ENCODE measurements at places on chromosomes 12 and 14.
A peak's percentile ranks its signal among the peaks of the same experiment; 100 is the strongest.

- DNase-seq, result no peak
These were observed 13.2 kb downstream of the PRKAB1 start for GRCh38 chr12:119681111-119681510.

GRCh38 chr14:101006008-101006407, 102.5 kb upstream of the RTL1 start:
- DNase-seq, result no peak

- DNase-seq, result no peak
These were observed 3.8 kb upstream of the GZMH start for GRCh38 chr14:24613241-24613640.

GRCh38 chr12:78898416-78898815, 33.8 kb downstream of the SYT1 start:
- peak; percentile 37 for DNase-seq

DNA sequence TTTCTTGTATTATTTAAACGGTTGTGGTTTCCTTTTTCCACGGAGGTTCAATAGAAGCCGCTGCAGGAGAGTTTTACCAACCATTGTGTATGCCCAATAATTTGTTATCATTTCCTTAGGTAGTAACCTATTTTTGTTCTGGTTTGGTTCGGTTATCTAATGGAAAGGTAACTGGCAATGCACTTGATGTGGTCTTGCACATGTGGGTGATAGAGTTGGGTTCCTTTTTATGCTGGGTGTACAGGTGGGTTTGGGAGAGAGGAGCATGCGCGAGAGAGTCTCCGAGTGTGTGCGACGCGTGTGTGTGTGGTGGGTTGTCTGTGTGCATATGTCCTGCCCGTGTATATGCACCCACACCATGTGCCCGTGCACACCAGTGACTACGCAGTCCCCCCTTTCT, 102.7 kb upstream of the FKBP4 start:
- DNase-seq, result no peak

DNA sequence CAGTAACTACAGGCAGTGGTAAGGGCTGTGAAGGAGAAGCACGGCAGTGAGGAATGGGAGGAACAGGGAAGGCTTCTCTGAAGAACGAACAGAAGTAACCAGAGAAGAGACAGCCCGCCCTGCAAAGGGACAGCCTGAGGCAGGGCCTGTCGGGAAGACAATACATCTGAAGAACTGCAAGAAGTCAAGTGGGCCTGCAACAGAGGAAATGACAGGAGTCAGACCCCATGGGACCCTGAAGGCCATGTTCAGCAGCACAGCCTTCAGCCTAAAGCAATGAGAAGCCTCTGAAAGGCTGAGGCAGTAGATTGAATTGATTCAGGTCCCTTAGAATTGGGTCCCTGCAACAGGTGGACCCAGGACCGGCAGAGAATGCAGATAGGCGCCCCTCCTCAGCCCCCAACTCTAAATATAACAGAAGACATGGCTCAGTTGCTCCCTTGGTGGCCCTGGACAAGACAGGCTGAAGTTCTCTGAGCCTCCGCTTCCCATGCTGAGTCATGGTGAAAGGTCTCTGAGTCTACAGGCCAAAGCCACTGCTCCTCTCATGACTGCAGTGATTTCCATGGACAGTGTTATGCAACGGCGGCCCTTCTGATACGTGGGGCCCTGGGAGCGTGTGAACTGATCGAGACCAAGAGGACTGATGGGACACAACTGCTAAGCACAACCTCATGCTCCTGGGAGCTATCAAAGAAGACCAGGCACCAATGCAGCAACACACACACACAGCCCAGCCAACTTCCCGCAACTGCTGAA, 10.8 kb upstream of the ACTR6 start:
- no peak for DNase-seq

DNA sequence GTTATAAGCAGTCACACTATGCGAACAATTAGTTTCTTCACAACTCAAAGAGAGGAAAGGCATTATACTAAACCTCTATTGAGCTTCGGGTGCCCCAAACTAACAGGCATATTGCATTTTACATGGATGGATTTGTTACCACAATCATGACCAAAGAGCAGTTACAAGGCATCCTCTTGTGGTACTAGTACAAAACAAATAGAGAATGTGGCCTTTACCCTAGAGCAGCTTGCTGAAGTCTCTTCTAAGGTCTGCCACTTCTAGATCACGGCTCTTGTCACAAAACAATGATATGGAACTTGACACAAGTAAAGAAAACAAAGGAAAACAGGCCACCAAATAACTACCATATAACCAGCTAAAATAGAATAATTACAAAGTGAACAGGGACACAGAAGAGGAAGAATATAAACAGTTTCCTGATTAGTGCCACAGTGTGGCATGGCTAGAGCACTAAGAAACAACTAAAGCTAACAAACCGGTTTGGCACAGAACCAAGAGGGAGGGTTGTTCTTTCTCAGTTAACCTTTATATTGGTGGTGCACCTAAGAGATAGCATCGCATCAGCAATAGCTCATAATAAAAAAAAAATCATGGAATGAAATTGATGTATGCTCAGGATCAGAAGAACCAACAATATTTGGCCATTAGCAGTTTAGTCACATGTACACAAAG, 209.7 kb upstream of the ATP2B1 start:
- no peak for DNase-seq

GRCh38 chr14:66998013-66998412, 191.2 kb upstream of the GARIN2 start:
- DNase-seq, result no peak

DNA sequence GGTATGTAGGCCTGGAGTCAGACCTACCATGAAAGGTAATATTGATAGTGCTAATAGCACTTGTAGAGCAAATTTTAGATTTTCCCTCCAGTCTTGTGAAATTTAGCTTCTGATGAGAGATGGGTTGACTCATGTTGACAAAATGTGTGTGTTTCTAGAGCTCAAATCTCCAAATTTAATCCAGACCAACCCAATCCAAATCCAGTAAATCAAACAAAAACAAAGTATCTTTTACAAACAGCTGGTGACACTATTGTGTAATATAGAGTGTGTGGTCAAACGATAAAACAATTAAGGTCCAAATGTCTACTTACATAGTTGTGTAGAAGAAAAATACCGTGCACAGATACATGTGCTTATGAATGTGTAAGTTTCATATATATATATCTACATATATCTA, 63.4 kb upstream of the KITLG start:
- no peak for DNase-seq

- peak; percentile 53 for DNase-seq
These were observed 112.3 kb upstream of the KRR1 start for GRCh38 chr12:75623631-75624154.

DNA sequence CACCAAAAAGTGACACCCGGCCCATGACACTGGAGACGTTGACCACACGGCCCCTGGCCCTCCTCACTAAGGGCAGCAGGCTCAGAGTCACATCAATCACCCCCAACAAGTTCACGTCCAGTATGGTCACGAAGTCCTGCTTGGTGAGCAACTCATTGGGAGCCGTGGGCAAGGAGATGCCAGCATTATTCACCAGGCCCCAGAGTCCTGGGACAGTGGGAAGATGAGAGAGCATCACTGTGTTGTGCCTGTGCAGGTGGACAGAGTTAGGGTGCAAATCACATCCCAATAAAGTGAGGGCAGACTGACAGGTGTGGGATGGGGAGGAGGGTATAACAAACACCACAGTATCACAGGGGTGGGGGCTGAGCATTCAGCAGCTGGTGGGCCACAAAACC, 2.5 kb downstream of the RDH16 start:
- DNase-seq, result no peak

DNA sequence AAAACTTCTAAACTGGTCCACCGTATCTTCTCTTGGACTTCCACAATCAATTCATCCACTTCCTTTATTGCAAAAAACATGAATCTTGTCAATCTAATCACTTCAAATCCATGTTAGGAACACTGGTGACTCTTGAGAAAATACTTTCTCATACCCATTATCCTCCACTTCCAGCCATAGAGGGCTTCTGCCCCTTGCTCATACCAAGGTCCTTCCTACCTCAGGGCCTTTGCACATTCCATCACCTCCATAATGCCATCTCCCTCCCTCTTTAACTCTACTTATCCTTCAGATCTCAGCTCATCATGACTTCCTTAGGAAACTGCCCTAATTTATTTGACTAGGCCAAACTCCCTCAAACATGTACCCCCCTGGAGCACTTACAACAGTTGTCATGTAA, 16.6 kb downstream of the STXBP6 start:
- no peak for DNase-seq

DNA sequence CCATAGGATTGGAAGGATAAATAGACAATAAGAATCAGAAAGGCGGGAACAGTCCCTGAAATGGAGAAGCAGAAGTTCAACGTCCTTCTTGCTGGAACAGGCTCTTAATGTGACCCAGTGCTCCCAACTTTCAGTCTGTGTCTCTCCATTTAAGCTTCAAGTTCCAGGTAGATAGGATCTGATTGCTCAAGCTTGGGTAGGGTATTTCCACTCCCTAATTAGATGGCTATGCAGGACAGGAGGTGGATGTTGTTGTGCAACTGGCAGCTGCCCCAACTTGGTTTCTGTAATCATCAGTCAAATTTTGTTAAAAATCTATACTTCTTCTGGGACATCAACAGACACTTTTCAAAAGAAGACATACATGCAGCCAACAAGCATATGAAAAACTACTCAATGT, 266.2 kb downstream of the C12orf75 start:
- no peak for DNase-seq

DNA sequence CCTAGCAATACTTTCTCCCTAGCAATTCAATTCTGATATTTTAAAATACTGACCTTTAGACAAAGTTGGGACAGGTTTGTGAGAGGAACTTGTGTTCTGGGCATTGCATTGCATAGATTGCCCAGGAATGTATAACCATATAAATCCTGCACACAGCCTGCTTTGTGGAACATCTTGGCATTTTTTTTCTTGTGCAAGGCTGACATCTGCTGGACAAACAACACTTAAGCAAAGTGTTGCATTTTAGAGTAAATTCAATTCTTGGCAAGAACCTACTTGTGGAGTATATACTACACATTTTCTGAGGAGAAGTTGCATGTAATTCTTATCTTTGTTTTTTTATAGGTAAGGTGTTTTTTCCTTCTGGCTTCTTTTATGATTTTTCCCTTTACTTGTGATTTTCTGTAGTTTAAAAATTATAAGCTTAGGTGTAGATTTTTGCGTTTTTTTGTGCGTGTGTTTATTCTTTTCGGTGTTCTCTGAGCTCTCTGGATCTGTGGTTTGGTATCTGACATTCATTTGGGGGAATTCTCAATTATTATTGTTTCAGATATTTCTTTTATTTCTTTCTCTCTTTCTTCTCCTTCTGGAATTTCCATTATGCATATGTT, 26.4 kb downstream of the TESPA1 start:
- peak; percentile 70 for DNase-seq

- DNase-seq, result no peak
These were observed 830.1 kb upstream of the MGAT4C start for GRCh38 chr12:87086118-87086891.

DNA sequence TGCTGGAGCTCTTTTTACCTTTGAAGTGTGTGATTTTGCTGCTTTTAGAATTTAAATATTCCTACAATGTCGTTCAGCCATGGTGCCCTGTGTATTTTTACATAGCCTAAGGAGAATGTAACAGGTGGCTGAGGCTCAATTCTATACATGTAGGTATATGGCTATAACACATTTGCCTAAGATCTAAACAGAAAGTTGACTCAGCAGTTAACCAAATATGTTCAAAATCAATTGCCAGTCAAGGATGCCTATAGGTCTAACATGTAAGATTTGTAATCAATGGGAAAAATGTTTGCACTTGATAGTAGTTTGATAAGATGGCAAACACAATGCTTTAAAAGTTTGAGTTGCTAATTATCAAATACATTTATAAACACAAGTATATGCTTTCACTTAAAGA, 8.2 kb downstream of the PAWR start:
- no peak for DNase-seq
